ENCODE measurements at places on chromosomes 4 and X.
A peak's percentile ranks its signal among the peaks of the same experiment; 100 is the strongest.

DNA sequence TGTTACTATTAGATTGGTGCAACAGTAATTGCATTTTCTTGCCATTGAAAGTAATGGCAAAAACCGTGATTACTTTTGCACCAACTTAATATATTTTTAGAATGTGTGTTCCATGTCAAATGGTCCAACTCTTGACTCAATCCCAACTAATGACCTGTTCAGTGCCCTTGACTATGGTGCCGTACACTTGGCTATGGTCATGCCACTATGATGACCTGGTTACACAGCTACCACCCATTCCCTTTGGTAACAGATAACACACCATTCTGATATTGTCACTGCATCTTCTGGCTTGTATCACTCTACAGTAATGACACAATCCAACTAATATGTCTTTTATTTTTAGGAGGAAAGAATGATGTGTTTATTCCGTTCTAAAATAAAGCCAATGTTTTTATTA, 469.4 kb downstream of the DMD start:
- DNase-seq = no peak

DNA sequence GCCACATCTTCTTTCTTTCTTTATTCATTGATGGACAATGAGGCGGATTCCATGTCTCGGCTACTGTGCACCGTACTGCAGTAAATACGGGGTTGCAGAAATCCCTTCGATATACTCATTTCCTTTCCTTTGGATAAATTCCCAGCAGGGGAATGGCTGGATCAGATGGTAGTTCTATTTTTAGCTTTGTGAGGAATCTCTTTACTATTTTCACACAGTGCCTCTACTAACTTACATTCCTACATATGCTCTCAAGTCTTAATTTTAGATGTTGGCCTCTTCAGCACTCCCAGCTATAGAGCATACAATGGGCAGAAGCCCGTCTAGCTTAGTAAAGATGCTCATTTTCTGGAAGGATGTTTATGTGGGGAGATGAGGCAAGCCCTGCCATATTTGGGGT, 317.4 kb downstream of the ASMT start:
- DNase-seq = no peak

- no peak for DNase-seq
Observed at GRCh38 chr4:81675791-81676393, 204.2 kb upstream of the RASGEF1B start.

- no peak for DNase-seq
Observed at GRCh38 chr4:76078033-76078613, 3.6 kb downstream of the ART3 start.

DNA sequence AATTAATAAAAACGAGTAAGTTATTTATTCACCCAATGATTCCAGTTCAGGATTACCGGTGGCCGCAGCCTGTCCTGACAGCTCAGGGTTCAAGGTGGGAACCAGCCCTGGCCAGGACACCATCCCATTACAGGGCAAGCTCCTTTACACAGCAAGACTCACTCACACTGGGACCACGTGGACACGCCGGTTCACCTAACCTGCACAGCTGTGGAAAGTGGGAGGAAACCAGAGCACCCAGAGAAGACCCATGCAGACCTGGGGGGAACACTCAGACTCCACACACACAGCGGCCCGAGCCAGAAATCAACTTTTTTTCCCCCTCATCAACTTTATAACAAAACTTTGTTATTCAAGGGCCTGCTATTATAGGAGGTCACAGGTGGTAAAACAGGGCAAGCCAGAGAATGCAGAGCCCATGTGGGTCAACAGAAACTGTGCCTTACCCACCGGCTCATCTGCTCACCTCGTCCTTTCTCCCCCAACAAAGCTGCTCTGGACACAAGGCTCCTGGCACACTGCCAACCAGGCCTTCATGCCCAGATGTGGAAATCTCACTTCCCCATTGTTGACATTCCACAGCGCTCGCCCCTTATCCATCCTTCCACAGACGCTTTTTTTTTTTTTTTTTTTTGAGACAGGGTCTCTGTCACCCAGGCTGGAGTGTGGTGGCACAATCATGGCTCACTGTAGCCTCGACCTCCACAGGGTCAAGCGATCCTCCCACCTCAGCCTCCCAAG, 8.0 kb upstream of the ODAPH start:
- no peak for DNase-seq

DNA sequence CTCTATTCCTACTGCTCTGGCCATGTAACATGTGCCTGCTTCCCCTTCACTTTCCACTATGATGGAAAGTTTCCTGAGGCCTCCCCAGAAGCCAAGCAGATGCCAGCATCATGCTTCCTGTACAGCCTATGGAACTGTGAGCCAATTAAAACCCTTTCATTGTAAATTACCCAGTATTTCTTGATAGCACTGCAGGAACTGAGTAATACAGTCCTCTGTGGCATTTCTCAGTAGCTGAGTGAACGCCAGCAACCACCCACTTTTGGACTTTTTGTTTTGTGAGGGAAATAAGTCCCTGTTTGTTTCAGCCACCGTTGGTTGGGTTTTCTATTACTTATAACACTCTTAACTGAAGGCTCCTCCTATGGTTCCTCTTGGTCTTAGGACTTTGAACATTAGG, 104.1 kb downstream of the C4orf51 start:
- peak; percentile 37 for DNase-seq

DNA sequence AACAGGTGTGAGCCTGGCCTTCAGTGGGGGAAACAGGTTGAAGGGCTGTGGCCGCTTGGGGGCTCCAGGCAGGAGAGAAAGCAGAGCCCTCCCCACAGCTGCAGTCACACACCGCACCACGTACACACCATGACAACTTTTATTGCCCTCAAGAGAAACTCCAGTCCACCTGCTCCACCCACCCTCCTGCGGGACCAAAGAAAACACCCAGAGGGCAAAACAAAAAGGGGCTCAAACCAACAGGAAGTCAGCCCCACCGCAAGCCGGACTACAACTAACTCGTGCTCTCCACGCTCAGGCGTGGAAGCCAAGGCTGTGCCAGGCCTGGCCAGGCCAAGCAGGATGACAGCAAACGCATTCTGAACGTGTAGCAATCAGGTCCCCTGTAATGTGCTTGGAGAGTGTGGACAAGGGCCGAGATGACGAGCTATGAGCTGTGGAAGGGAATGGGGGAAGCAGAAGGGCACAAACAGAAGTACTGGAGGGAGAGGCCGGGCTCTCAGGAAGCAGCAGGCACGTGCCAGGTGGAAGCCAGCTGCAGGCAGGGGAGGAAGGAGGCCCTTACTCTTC, 12.7 kb downstream of the SLC6A8 start:
- DNase-seq = no peak

DNA sequence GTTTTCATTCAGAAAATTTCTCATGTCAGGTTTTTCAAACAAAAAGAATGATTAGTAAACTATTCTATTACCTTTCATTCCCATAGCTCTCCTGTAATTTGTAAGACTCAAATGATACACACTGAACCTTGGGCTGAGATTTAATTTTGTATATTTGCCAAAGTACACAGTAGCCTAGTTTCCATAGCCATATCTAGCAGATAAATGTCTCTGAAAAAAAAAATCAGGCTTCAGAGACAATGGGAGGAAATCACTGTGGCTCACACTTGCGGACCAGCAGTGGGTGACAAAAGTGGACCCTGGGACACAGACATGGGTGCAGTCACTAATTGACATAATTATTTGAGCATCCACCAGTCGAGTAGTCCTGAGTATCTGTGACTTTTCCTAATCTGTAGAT, 46.6 kb downstream of the MAOA start:
- no peak for DNase-seq

All from activated CD4-positive, alpha-beta T cell treated with anti-CD3 and anti-CD28 coated beads, Interleukin-2, amount 50 U/mL, for 16 hours (primary cell).